ENCODE measurements at places on chromosomes 1 and 21. TPM values are rescaled to one million over a fixed set of nuclear protein-coding genes. Genes with fewer than 3 reads are reported as not detected.
A peak's percentile ranks its signal among the peaks of the same experiment; 100 is the strongest.

RBBP5 gene
- 22.3 TPM for total RNA-seq

- no peaks in the 10 kb centered on the region for H3K27me3 ChIP-seq
- no peak overlapping the region for H3K4me3 ChIP-seq
- no peaks in the 10 kb centered on the region for H3K36me3 ChIP-seq
- no peaks in the 10 kb centered on the region for H3K4me1 ChIP-seq
- no peak overlapping the region for H3K27ac ChIP-seq
- no peak for DNase-seq
Measured at GRCh38 chr1:163013826-163014600, 55.1 kb upstream of the RGS4 start.

- no peak overlapping the region for H3K4me3 ChIP-seq
- H3K36me3 ChIP-seq: no peaks in the 10 kb centered on the region
- no peaks in the 10 kb centered on the region for H3K27me3 ChIP-seq
- no peak overlapping the region for H3K27ac ChIP-seq
Measured at GRCh38 chr1:247966532-247967204, 1.6 kb downstream of the OR2AK2 start.

DNA sequence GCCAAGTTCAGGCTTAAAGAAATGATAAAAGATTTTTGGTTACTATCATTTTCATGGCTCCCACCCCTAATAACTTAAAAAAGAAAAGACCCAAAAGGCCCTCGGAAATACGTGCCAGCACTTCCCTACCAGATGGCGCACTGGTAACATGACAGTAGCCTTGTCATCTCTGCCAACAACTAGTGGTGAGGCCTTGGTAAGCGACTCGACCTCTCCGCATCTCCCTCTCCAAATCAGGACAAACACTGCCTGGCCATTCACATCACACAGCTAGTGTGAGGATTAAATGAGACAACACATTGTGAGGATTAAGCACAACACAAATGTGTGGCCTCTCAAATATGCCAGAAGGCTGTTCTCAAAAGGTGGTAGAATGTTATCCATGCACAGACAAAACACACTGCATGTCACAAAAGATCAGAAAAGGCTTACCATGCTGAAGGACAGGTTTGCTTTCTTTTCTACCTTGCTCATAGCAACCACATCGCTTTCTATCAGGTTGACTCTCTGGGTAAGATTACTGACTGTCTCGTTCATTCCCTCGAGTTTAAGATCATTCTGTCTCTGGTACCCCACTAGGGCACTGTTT is 16.4 kb downstream of the TEX38 start:
- no peak for DNase-seq
- H3K27ac ChIP-seq: no peak overlapping the region
- peaks cover 14% of the 10 kb centered on the region for H3K36me3 ChIP-seq

DNA sequence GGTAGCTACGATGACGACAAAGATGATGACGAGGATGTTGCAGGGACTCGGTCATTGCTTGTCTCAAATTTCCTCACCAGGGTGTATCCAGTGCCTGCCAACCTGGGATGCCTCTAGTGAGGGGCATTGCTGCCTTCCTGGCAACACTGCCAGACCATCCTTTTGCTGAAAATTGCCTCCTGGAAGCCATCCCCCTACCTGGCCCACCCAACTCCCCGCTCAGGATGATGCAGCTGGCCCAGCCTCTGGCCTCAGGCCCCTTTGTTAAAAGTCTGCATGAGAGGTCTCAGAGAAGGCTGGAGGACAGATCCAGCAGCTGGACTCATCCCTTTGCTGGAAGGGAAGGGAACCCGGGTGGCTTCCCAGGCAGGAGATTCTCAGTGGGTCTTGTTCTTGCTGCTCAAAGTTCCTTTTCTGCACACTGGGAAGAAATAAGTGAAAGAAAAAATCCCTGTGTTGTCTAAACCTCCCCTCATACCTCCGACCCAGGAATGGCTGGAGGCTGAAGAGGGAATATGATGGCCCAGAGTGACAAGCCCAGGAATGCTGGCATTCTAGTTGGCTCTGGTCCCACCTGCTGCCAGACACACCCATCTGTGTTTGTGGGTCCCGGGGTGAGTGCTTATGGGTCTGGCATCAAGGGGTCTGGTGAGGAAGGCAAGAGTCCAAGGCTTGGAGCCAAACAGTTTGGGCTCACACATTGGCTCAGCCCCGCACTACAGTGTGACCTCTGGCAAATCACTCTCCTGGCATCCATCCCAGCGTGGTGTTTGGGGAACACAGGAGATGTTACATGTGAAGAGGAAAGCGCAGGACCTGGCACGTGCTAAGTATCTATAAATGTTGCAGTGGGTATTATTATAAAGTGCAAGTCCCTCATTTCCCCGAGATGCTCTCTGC is 6.7 kb upstream of the FNDC5 start:
- H3K4me1 ChIP-seq: peaks cover 11% of the 10 kb centered on the region
- no peak for DNase-seq
- no peak overlapping the region for H3K4me3 ChIP-seq
- H3K27ac ChIP-seq: no peak overlapping the region
- no peaks in the 10 kb centered on the region for H3K36me3 ChIP-seq

RCC2 gene
- total RNA-seq: 50.4 TPM

DNA sequence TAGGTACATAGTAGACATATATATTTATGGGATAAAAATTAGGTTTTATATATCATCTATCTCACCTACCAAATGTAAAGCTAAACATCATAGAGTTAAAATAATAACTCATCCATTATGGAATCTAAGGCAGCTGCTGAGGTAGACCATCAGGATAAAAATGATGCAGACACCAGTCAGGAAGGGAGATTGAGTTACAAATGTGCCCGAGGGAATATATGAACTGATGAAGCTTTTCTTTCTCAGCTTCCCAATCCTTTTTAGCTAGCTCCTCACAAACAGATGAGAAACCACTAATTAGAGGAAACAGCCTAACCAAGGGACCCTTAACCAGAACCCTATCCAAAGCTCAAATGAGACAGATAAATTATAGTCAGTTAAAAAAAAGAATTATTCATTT is 20.9 kb downstream of the TTLL7 start:
- no peaks in the 10 kb centered on the region for H3K27me3 ChIP-seq
- no peaks in the 10 kb centered on the region for H3K4me1 ChIP-seq
- no peak for DNase-seq
- no peaks in the 10 kb centered on the region for H3K36me3 ChIP-seq
- no peak overlapping the region for H3K4me3 ChIP-seq

LCE3D gene
- not detected for total RNA-seq

DNA sequence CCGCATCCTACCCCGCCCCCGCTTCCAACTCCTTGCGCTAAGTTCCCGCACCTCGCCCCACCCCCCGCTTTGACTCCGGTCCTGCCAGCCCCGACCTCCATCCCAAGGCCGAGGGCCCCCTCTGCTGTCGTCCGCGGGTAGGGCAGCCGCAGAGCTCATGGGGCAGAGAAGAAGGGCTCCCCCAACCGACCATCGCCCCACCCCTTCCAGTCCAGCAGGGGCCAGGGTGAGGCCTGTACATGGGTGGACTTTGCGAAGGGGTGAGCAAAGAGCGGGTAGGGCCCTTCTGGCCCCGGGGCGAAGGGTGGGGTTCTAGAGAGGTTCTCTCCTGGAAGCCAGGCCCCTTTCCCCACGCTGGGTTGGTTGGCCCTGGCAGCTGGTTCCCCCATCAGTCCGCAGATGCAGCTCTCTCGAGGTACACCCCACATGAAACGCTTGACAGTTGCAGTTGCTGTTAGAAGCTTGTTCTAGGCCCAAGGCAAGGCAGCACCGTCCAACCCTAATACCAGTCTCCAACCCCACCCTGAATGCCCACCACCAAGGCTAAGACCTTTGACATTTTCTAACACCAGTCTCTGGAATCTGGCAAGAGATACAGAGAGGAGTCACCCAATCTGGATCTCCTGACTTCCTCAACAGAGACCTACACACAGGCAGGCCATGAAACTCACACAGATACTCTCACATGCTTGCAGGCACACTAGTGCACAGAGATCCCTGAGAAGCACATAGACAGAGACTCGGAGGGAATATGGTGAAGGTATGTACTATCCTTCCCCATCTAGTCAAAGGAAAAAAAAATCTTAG is 25.3 kb upstream of the ADGRB2 start:
- no peak overlapping the region for H3K27ac ChIP-seq
- H3K27me3 ChIP-seq: peaks cover 4% of the 10 kb centered on the region
- H3K36me3 ChIP-seq: no peaks in the 10 kb centered on the region
- peak; percentile 82 for DNase-seq
- no peaks in the 10 kb centered on the region for H3K4me1 ChIP-seq

FCGR3A gene
- total RNA-seq: 4.4 TPM

MED8 gene
- 16.2 TPM for total RNA-seq

DNA sequence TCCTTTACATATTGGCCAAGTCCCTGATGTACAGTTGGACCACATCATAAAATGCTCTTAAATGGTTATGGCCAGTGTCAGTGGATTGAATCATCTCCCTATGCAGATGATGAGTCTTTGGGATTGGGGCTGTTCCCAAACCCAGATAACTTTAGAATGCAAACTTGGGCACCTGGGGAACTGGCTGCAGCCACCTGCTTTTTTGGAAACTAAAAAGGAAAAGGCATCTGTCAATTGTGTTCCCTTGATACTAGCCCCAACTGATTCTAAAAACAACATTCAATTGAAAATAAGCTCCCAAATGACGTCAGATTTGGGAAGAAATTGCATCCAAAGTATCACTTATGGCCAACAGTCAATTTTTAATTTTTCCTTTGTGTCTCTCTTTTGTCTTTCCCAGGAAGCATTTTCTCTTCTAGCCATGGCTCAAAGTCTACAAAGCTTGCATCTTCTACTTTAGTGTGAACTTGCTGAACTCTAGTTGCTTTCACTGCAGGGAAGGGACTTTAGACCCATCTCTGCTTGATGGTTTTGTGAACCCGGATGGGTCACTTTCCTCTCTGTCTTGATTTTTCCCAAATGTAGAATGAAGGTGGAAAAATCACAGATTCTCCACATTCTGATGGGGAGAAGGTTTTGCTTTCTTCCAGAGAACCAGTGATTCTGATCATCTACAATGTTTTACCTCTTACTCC is 402.3 kb upstream of the USP24 start:
- no peaks in the 10 kb centered on the region for H3K4me1 ChIP-seq
- H3K36me3 ChIP-seq: no peaks in the 10 kb centered on the region
- H3K27ac ChIP-seq: no peak overlapping the region
- no peak overlapping the region for H3K4me3 ChIP-seq
- H3K27me3 ChIP-seq: no peaks in the 10 kb centered on the region

- H3K27ac ChIP-seq: no peak overlapping the region
- H3K27me3 ChIP-seq: no peaks in the 10 kb centered on the region
- DNase-seq: no peak
- no peaks in the 10 kb centered on the region for H3K36me3 ChIP-seq
- H3K4me1 ChIP-seq: peaks cover 8% of the 10 kb centered on the region
- H3K4me3 ChIP-seq: no peak overlapping the region
Measured at GRCh38 chr1:25008192-25008485, 78.1 kb upstream of the RUNX3 start.

DNA sequence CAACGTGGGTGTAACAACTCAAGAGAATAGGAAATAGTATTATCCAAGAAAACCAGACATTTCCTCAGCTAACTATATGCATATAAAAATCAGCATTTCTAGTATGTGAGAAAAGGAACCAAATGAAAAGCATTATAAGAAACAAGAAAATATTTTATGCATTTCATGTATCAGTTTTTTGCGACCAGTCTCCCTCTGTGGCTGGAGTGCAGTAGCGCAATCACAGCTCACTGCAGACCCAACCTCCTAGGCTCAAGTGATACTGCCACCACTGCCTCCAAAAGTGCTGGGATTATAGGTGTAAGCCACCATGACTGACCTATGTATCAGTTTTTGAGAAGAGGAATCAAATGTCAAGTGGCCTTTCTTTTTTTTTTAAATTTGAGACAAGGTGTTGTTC is 31.0 kb downstream of the SLC16A1 start:
- peaks cover 6% of the 10 kb centered on the region for H3K36me3 ChIP-seq
- DNase-seq: no peak
- no peak overlapping the region for H3K4me3 ChIP-seq
- H3K4me1 ChIP-seq: no peaks in the 10 kb centered on the region
- no peaks in the 10 kb centered on the region for H3K27me3 ChIP-seq

DNA sequence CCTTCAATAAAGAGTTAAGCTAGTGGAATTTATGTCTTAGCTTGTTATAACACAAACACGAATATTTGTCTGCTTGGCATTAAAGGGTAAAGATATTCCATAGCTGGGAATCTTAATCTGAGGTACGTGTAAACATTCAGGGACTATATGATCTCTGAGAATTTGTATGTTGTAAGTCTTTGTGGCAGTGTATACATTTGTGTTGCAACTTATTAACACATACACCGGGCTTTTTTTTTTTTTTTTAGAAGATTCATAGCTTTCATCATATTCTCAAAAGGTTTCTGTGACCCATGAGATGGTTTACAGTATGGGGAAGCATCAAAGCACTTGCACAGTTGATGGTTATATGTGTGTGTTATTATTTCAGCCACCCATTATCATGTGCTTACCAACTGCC is 3.0 kb downstream of the GGPS1 start:
- DNase-seq: no peak
- H3K27ac ChIP-seq: peak overlapping the region; percentile 70
- peaks cover 18% of the 10 kb centered on the region for H3K4me1 ChIP-seq
- no peaks in the 10 kb centered on the region for H3K36me3 ChIP-seq

DNA sequence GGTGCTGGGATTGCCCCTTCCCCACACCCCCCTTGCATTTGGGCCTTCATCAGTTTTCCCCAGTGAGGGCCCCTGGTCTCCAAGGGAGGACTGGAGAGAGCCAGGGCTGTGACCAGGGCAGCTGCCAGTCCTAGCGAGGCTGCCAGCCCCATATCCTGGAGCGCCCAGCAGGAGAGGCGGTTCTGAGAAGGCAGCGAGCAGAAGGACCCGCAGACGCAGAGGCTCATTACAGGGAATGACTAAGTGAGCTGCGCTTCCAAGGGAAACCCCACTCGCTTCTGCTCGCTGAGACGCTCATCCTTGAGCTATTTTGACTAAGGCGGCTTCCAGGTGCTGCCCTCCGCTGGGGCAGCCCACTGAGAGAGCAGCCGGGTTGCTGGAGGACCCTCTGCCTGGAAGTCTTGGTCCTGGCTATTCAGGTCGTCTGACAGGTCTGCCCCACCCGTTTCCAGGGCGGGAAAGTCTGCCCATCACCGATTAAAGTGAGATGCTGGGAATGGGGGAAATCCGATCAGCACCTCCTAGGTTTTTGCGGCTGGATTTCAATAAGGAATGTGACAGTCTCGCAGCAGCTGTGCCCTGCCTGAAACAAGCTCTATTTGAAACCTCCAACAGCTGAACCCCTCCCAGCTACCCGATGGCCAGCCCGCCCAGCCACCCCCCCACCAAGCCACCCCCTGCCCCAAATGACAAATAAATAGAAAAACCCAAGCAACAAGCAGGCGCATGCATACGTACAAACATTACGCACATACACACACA is 2.8 kb downstream of the KCNN3 start:
- DNase-seq: no peak
- H3K27me3 ChIP-seq: peaks cover 2% of the 10 kb centered on the region
- peaks cover 16% of the 10 kb centered on the region for H3K4me1 ChIP-seq
- no peak overlapping the region for H3K27ac ChIP-seq

HSPA6 gene
- 6.9 TPM for total RNA-seq

CNN3 gene
- total RNA-seq: 7.3 TPM
